ENCODE measurements at places on chromosomes 5 and 9. TPM values are rescaled to one million over a fixed set of nuclear protein-coding genes. Genes with fewer than 3 reads are reported as not detected.

DNA sequence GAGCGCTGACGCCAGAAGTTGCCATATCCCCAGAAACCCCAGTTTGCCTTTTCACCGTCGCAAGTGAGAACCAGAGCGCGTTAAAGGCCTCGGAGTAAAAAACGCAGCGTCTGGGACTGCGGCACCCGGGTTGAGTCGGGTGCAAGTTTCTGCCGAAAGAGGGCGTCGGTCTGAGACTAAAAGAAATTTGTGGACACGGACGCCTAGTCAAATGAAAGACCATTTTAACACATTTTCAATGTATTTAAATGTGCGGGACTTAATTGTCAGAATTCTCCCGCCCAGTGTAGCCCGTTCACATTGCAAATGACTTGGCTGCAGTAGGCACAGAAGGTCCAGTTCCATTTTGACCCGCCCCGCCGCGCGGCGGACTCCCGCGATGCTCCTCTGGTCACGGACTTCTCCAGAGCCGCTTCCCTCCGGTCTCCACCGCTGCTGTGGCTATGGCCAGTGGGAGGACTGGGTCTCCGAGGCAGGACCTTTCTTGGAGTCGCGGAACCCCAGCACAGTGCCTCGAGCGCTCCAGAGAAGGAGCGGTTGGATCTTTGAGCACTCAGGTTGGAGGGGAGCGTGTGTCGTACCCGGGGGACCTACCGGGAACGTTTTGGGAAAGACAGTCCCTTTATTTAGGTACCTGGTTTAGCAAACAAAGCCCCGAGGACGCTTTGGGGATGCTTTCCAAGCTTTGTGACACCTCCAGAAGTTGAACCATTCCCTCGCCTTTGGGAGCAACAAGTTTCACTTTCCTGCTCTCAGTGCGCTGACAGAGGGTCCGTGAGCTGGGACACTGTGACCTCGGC lies 1.2 kb upstream of the NPR3 start:
- DNase-seq: no peak

The SLC34A1 gene
- 0.19 TPM for total RNA-seq

The OR13D1 gene
- total RNA-seq: not detected

The IFT74 gene
- 9.3 TPM for total RNA-seq

GRCh38 chr5:73814233-73814846 lies 188.3 kb downstream of the ARHGEF28 start:
- DNase-seq: no peak

The PCDHGB2 gene
- total RNA-seq: 0.12 TPM

- DNase-seq: no peak
Observed at GRCh38 chr9:118028225-118028624, 324.0 kb downstream of the TLR4 start.

- no peak for DNase-seq
Observed at GRCh38 chr5:173627271-173627670, 10.8 kb upstream of the BOD1 start.

- no peak for DNase-seq
Observed at GRCh38 chr5:2187687-2188086, 305.0 kb upstream of the IRX4 start.

- DNase-seq: no peak
Observed at GRCh38 chr5:147859962-147860640, 18.4 kb upstream of the SCGB3A2 start.

- no peak for DNase-seq
Observed at GRCh38 chr5:168877132-168877892, 298.1 kb upstream of the PANK3 start.

The SPOCK1 gene
- not detected for total RNA-seq

DNA sequence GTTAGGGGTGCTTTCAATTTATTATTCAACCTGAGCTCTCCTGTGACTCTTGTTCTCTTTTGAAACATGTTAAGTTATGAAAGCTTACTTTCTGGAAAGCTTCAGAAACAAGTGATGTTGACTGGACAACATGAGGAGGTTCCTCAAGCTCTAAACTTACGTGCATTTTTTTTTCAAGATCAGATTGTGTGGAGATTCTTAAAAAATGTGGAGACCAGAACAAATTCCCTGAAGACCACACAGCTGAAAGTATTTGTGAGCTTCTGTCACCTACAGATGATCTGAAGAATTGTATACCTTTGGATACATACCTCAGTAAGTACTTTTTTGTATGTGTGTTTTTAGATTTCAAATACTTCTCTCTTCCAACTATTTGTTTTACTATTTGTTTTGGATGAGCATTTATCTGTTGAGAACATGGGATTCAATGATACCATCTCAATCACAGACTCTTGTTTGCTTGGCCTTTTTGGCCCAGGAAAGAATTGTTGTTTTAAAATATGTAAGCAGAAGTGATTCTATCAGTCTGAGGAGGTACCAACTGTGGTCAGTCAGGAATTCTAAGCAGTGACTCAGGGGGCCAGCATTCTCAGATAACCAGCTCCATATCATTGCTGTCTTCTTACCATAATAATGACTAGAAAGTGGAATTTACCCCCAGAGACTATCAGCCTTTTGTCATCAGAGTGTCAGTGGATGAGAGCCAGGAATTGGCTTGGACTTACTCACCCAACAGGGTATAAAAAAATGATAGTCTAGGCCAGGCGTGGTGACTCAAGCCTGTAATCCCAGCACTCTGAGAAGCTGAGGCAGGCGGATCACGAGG lies 34.4 kb upstream of the GLIPR2 start:
- no peak for DNase-seq

The CMYA5 gene
- total RNA-seq: 0.39 TPM

DNA sequence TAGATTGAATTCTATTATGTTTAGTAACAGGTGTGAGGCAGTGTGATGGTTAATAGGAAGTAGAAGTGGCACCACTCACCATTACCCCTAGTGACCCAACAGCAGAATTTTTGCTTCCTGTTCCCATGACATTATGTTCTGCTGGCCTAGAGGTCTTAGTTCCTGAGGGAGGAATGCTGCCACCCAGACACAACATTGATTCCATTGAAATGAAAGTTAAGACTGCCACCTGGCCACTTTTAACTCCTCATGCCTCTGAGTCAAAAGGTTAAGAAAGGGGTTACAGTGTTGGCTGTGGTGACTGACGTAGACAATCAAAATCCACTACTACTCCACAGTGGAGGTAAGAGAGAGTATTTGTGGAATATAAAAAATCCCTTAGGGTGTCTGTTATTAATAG lies 218.9 kb upstream of the NMUR2 start:
- no peak for DNase-seq

- DNase-seq: no peak
Observed at GRCh38 chr9:129482521-129483414, 138.1 kb downstream of the C9orf50 start.

The CATSPER3 gene
- total RNA-seq: 0.23 TPM

- peak; percentile 43 for DNase-seq
Observed at GRCh38 chr5:132009706-132010405, 1.6 kb downstream of the ACSL6 start.

The RNF38 gene
- 31.6 TPM for total RNA-seq

The SOHLH1 gene
- total RNA-seq: not detected

The ISL1 gene
- not detected for total RNA-seq

The GABRA6 gene
- total RNA-seq: not detected

DNA sequence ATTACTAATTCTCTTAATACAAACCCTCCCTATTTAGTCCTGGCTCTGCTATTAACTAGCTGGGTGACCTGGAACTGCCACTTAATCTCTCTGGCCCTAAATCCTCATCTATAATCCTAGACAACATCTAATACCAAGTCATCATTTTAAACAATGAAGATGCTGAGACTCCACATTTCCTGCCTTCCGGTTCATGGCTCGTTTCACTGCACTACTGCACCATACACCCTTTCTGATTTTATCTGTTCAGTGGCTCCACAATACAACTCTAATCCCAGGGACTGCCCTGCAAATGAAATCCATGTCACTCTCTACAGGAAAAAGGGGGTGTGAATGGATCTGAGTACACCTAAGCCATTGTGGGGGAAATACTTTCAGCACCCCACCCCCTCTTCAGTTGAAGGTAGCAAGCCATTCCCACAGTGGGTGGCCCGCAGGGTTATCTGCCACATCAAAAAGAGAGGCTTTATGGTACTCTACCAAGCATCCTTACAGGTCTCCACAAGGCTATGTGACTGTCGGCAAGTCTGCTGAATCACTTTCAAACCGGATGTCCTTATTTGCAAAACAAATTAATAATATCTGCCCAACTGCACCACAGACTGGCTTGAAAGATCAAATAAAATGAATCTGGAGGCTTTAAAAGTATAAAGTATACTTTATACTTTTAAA lies 89.5 kb downstream of the EPB41L4A start:
- no peak for DNase-seq

The MARCOL gene
- not detected for total RNA-seq

DNA sequence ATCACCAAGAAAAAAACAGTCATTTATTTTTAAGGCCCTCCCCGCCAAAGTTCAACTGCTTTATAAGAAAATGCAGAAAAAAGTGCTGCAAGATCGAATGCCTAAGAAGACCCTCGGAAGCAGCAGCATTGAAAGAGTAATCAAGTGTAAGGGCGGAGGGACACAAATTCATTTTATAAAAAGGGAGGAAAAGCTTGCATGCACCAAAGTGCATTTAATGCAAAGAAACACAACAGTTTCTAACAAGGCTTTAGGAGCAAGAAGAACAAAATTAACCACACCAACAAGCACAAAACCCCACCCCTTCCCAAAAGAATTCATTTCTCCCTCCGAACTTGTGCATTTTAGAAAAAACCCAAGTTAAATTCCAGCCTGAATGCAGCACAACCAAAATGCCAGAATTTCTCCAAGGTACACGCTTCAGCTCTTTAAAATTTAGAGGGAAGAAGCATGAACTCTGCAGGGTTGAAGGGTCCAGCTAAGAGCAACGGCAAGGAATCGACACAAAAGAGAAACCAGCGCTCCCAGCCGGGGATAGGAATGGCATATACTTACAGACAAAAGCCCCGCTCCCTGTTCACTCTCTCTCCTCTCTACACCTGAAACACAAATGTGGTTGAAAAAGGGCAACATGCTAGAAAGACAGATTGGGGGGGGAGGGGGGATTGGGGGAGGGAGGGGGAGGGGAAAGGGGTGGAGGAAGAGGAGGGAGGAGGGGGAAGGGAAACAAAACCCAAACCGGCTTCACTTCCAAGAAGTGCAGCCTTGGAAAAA lies at the start of gene NREP:
Gene NREP (minus strand): TSS at position 614 of the 774 bp plus-strand sequence. CDS start 1,422 bp downstream, outside the sequence.
- no peak for DNase-seq

- DNase-seq: no peak
Observed at GRCh38 chr9:6460189-6460768, 47.3 kb downstream of the UHRF2 start.

DNA sequence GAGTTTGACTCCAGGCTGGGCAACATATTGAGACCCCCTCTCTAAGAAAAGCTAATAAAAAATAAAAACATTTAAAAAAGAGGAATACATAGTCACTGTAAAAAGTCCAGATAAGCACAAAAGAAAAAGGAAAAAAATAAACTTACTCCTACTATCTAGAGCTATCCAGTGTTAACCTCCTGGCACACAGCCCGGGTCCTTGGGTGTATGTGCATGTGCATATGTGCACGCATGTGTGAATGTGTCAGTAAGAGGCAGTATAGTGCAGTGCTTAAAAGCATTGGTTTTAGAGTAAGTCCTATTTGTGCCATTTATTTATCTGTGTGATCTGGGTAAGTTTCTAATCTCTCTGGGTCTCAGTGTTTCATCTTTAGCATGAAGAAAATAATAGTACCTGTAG lies 26.7 kb downstream of the FAM219A start:
- DNase-seq: no peak

The KIF4B gene
- total RNA-seq: 0.14 TPM
